ENCODE measurements at places on chromosomes 5 and 9. TPM values are rescaled to one million over a fixed set of nuclear protein-coding genes. Genes with fewer than 3 reads are reported as not detected.

DNA sequence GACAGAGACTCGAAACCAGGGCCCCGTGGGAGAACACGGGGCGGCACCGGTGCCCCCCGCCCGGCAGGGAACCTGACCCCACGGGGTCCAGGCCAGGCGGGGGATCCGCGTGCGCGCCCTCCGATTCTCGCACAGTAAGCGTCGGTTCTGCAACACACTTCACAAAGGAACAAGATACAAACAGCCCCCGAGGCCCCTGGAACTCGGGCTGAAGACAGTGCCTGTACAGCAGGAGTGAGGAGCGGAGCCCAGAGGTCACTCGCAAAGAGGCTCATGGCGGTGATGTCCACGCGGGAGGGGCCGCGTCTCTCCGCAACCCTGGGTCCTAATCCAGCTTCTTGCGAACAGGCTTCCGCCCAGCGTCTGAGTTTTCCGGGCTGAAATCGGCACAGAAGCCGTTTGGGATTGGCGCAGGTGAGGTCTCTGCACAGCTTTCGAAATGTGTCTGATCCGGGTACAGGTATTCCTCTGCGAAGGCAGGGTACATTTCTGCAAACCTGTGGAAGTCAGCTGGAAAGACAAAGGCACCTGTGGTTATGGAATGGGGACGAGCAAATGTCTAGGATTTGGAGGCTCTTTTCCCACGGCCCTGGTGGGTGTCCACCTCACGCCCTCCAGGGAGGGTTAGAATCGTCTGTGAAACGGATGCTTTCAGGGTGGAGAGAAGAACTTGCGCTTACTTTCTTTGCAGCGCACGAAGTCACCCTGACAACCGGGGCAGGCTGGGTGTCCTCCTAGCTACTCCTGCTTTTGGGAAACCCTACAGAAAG lies 18.3 kb upstream of the SLC6A3 start:
- no peak for DNase-seq

- DNase-seq: no peak
Observed at GRCh38 chr5:87916320-87916719, 352.3 kb downstream of the TMEM161B start.

GRCh38 chr5:460273-460625 lies 17.3 kb downstream of the EXOC3 start:
- DNase-seq: no peak

DNA sequence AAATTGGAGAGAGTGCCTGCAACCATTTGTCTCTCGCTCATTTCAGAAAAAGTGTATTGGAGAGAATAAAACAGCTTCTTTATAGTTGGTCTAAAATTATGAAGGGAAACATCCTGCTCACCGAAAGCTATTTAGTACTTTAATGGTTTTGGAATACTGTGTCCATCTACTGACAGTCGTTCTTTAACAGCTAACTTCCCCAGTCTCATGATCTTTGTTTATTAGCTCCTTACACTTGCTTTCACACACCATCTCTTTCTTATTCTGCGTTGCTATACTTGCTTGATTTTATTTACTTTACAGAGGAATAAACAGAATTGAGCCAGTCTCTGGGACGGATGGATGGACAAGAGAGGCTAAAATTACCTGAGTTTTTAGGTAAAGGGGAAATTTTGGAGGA lies 229.3 kb downstream of the CCDC171 start:
- no peak for DNase-seq

- DNase-seq: no peak
Observed at GRCh38 chr9:73141282-73141681, 10.4 kb upstream of the ANXA1 start.

DNA sequence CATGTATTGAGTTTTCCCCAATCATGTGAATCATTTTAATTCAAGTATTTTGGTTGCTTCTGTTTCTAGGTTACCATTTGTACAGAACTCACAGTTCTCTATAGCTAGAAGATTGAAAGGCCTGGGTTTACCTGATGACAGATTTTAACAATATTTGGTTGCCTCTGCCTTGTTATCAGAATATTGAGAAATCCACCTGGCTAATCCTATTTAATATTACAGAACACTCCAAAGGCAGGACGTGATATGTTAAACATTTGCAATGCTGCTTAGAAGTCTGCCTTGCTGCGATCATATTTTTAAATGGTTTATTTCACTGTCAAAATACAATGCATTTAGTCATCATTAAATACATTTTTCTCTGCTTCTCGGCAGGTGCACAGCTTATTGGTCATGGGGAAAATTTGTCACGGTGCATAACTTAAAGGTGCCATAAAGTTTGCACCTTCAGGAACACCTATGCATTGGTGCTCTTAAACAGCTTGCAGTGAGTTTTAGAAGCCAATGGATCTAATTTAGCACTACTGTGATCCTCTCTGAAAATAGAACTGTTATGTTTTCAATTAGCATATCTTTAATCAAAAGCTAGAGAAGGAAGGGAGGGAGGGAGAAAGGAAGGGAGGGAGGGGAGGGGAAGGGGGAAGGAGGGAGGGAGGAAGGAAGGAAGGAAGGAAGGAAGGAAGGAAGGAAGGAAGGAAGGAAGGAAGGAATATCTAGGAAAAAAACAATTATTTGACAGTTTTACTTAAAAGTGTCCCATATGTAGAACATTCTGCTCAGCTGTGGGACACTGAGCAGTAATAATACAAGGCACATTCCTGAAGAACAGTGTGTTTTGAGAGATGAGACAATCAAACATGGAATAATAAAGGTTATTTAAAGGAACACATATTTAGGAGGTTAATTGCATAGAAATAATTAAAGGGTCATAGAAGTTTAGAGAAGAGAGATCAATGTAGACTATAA lies 15.5 kb upstream of the DAPK1 start:
- no peak for DNase-seq

GRCh38 chr9:115517335-115518075 lies 399.5 kb upstream of the TNC start:
- no peak for DNase-seq

- DNase-seq: no peak
Observed at GRCh38 chr9:93549611-93550010, 26.8 kb upstream of the PHF2 start.

GRCh38 chr5:124887223-124887622 lies 140.8 kb upstream of the ZNF608 start:
- DNase-seq: no peak

DNA sequence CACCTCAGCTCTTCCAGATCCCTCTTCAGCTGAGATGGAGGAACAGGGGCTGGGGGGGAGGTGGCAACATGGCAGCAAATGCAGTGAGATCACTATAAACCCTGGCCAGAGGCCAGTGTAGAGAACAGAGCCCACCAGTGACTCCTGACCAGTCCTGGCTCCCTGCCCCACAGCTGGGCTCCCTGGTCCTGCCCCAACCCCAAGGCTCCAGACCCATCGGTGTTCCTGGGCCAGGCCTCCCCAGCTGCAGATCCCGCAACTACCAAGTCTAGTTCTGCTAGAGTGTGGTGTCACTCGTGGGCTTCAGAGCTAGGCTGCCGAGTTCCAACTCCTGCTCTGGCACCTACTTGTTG lies 16.8 kb downstream of the AKNA start:
- no peak for DNase-seq

DNA sequence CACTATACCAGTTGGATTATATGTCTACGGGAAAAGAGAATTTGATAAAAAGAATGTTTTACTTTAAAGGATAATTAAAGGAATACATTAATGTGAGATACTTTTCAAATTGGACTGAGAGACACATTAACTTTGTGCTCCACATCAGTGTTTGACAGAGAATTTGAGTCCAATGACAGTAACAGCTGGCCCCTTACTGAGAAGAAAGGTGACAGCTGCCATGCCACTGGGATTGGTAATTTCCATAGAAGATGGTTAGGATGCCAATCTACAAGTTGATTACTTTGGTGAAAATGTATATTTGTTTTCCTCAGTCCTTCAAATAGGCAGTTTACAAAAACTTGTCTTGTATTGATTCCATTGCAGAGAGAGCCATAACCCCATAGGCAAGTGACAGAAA lies 578.4 kb downstream of the SLCO4C1 start:
- no peak for DNase-seq

DNA sequence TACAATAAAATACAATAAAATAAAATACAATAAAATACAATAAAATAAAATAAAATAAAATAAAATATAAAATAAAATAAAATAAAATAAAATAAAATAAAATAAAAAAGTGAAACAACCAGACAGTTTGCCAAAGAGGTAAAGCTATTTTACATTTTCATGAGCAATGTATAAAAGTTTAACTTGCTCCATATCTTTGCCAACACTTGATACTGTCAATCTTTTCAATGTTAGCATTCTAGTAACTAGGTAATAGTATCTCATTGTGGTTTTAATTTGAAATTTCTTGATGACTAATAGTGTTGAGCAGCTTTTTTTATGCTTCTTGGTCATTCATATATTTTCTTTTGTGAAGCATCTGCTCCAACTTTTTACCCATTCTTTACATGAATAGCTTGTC lies 17.3 kb downstream of the TTC33 start:
- no peak for DNase-seq

DNA sequence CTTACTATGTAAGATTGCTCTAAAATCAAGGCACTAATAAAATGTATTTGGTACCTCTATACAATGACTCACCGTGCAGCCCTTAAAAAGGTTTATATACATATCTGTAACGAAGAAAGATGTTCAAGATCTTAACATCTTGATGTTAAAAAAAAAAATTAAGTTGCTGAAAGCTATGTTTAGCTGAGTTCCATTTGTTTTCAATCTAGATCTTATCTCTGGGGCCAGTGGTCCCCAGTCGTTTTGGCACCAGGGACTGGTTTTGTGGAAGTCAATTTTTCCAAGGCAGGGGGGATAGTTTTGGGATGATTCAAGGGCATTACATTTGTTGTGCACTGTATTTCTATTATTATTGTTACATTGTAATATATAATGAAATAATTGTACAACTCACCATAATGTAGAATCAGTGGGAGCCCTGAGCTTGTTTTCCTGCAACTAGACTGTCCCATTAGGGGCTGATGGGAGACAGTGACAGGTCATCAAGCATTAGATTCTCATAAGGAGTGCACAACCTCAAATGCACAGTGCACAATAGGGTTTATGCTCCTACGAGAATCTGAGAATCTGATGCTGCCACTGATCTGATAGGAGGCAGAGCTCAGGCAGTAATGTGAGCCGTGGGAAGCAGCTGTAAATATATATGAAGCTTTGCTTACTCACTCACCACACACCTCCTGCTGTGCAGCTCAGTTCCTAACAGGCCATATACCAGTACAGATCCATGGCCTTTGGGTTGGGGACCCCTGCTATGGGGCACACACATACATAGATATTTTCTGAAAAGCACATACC lies 27.6 kb upstream of the TSLP start:
- DNase-seq: no peak

- no peak for DNase-seq
Observed at GRCh38 chr5:57718155-57718554, 235.5 kb upstream of the ACTBL2 start.

GRCh38 chr9:3951161-3951665 lies 348.7 kb downstream of the GLIS3 start:
- DNase-seq: no peak

DNA sequence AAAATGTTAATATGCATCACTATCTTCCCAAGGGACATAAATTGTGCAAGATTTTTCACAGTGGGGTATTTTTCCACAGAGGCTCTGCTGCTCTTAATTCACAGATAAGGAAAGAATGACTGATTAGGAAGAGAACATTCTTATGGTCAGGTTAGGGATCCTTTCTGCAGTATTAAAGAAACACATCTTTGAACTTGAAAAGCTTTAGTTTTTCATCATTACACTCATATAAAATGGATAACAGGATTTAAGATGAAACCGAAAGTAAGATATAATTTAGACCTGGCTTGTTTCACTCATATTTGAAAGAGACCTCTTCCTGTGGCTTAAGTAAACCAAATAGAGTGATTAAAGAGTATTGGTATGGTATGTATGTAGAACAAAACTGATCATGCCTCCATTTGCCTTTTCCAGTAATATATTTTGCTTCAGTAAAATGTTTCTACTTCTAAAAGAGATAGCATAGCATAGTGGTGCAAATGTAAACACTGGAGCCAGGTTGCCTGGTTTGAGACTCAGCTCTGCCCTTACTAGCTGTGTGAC lies 160.0 kb downstream of the PRR16 start:
- no peak for DNase-seq

GRCh38 chr9:127129718-127130085 lies 7.3 kb upstream of the ANGPTL2 start:
- no peak for DNase-seq

Gene N4BP3
- polyA plus RNA-seq: 3.9 TPM

Gene PCDHGA6
- 7.4 TPM for polyA plus RNA-seq

Gene GARIN3
- polyA plus RNA-seq: not detected

Gene SUSD3
- polyA plus RNA-seq: 9.7 TPM
